ENCODE measurements at places on chromosomes 12 and 14.
A peak's percentile ranks its signal among the peaks of the same experiment; 100 is the strongest.

- DNase-seq: no peak
These were observed 203.8 kb downstream of the RBM19 start for GRCh38 chr12:113762155-113762881.

DNA sequence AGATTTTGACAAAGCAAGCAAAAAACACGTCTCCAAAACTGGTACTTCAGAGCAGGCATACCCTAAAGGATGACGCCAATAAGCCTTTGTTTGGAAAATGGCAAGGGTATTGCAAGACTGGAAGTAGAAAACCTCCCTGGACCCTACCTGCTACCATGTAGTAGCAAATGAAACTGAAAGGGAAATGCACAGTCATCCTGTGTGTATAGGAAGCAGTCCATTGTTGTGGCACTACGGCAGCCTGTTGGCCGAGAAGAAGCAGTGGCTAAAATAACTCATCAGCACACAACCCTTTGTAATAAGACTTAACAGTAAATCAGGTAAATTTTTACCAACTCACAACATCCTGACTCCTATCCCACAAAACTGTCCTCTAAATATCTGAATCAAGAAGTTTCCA lies 386.4 kb downstream of the RGS6 start:
- no peak for DNase-seq

DNA sequence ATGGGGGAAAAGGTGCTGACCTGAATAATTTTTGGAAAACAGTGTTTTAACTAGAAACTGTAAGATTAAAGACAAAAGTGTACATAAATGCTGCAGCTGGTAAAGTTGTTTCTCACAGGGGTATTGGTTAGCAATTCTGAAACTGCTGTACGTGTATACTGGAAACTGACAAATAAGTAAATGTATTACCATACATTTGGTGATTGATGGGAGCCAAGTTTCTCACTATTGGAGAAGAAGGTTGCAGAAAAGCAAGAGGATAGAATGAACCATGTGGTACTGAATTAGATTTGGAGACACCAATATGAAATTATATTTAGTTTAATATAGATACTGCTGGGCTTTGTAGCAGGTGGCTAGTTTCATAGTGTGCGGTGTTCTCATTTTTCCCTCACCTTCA lies 19.6 kb upstream of the FBXO33 start:
- no peak for DNase-seq

DNA sequence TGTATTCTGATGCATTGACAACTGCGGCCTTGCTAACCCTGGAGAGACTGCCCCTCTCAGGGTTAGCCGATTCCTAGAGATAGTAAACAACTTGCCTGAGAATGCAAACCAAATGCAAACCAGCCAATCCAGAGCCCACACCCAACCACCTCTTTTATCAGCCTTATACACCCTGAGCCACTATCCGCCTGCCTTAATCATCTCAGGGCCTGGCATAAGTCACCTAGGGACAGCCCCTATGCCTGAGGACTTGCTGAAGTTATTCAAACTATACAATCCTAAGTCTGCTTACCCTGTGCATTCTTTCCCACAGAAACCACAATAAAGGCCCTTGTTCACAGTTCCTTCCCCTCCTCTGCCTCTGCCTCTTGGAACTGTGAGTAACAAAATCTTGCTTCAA lies 177.2 kb downstream of the KCNA5 start:
- no peak for DNase-seq

GRCh38 chr12:98256830-98257229 lies 258.6 kb upstream of the TMPO start:
- no peak for DNase-seq

DNA sequence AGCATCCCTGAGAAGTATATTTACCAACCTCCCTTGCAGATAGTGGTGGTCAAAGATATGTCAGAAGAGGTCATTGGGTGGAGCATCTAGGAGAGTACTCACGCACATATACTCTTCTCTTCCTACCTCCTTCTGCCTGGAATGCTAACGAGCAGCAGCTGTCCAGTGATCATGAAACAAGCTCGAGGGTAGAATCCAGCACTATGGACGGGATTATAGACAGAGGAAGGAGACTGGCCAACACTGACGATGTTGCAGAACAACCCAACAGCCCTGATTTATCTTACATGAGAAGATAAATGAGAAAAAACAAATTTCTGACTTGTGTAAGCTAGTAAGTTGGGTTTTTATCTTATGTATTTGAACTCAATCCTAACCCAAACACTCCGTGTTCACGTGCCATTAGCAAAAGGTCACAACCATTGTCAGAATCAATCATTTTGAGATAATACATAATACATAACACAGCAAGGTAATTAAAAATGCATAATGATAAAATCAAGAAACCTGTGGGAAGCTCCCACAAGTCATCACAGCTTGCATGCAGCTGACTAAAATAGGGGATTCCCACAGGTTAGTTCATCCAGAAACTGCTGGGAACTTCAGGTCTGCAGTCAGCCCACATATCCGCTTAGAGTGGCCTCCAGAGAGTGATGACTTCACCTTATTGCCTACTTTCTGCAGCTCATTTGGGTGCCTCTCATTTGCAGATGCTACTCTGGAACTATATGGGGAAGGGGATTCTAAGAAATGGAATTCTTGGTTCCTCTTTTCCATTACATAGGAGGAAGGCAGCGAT lies 36.3 kb upstream of the STK38L start:
- no peak for DNase-seq

DNA sequence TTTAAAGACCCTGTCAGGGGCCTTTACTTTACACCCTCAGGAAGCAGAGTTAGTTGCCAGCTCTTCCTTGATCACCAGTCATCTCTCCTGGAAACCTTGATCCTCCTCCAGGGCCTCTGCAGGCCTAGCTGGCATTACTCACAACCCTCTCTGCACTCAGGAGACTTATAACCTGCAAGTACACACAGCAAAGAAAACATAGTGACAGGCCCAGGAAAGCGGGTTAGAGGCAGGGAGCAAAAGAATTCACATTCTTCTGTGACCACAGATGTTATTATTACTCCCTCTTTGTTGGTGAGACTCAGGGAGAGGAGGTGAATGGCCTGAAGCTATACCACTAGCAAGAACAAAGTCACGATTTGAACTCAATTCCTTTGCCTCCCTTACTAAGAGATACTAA lies 87.4 kb downstream of the OR11H12 start:
- no peak for DNase-seq

- no peak for DNase-seq
These were observed 52.3 kb upstream of the CCND2 start for GRCh38 chr12:4221258-4221620.

DNA sequence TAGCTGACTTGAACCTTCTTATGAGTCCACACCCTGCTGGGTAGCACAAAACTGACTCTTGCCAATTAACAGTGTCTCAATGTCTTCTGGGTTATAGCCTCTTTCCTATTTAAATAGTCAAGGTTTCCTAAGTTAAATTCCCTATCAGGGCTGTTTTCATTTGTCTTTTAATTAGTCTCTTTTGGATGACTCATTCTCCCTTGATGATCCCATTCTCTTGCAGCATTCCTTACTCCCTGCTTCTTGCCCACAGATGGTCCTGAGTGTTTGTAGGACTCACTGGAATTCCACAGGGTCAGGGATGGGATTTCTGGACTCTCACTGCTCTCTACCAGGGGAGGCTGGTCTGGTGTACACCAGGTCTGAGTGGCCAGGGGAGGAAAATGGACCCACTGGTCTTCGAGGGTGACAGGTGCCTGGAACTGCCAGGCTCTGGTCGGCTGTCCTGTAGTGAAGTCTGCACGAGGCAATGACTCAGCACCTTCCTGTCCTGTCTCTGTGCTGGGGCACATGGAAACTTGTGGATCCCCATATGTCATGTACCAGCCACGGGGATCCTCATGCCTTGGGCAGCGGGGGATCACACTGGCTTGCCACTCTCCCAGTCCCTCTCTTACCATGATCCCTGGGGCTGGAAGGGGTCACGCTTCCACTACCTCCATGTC lies 236.5 kb upstream of the PELI2 start:
- DNase-seq: no peak

DNA sequence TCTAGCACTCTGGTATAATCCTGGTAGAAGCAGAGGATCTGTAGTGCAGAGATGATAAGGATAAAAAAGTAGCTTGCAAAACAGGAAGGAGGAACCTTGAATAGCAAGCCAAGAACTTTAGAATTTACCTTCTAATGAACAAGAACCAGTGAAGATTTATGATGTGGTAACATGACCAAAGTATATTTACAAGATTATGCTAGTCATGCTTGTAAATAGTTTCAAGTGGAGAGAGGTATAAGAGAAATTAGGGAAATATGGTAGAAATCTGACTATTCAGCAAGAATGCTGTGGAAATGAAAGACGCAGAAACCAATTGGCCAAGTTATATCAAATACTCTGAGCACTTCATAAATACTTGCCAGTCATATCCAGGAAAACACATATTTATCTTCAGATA lies 47.8 kb downstream of the ERGIC2 start:
- no peak for DNase-seq

- peak; percentile 76 for DNase-seq
These were observed 2.7 kb upstream of the GALNT6 start for GRCh38 chr12:51393676-51394545.

DNA sequence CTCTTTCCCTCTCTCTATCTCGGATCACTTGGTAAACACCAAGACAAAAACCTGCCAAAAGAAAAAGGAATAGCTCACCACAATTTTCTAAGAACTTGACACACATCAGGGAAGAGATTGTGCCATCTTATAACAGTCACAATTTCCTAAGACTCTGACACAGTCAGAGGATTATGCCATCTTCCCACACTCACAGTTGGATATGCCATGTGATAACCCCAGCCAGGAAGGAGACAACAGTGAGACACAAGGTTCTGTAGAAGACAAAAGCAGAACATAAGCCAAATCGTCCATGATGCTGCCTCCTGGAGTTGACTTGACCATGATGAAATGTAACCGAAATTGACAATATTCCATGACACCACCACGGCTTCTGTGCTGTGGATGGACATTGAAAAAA lies 2.8 kb upstream of the CLEC9A start:
- peak; percentile 15 for DNase-seq

DNA sequence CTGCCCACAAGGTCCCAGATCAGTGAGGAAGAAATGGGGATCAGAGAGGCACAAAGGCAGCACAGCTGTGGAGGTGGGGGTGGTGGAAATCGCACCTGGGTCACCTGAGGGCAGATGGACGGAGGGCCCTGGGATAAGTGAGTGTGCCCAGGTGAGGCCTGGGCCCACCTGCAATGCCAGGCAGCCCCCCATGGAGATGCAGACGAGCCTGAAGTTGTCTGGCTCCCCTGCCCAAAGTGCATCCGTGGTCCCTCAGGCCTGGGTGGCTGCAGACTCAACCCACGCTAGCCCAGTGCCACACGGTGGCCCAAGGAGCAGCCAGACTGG lies 84.9 kb downstream of the NCOR2 start:
- no peak for DNase-seq

DNA sequence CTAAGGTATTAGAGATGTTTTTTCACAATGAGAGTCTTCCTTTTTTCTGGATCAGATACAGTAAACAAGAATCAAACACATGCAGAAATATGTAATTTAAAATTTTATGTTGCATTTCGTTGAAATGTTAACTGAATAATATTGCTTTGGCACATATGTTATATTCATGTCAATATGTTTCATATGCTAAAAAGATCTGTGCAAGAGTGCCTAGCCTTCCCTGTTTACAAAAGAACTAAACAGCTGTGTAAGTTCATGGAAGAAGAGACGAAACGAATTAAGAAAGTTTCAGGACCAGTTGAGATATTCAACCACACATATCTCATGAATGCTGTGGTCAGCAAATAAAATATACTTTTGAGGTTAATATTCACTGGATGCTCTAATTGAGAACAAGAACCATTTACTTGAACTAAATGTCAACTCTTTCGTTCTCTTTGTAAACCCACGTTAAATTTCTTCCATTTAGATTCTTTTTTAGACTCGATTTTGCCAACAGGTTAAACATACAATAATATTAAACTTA lies 289.5 kb downstream of the FOXG1 start:
- no peak for DNase-seq

- no peak for DNase-seq
These were observed 13.1 kb upstream of the TEX22 start for GRCh38 chr14:105385322-105385637.

GRCh38 chr14:91374879-91375702 lies 42.5 kb downstream of the CCDC88C start:
- DNase-seq: no peak

- DNase-seq: no peak
These were observed 52.1 kb downstream of the IRF2BPL start for GRCh38 chr14:76976240-76977005.

GRCh38 chr14:88305528-88306322 lies 17.3 kb downstream of the KCNK10 start:
- no peak for DNase-seq

DNA sequence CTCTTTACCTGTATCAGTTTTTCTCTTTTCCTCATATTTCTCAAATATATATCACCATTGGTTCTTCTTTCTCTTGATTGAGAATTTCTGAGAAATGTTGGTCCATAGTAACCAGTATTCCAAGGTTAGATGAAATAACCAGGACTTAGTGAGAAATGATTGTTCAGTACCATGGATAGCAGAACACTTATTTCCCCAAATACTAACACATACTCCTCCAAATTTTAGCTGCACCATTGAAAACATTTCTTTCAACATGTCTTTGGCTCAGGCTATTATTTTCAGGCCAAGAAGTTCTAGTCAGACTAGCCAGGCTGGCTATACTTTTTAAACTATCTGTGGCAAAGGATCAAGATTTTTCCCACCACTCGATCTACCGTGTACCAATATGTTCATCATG lies 113.3 kb downstream of the PTPRO start:
- DNase-seq: no peak

GRCh38 chr14:104353221-104353920 lies 215.0 kb downstream of the KIF26A start:
- DNase-seq: no peak

GRCh38 chr12:117090816-117091711 lies 8.2 kb downstream of the TESC start:
- no peak for DNase-seq

- DNase-seq: no peak
These were observed 152.1 kb downstream of the ADGRD1 start for GRCh38 chr12:131105736-131106348.

- no peak for DNase-seq
These were observed 306.1 kb downstream of the DAD1 start for GRCh38 chr14:22282949-22283348.

DNA sequence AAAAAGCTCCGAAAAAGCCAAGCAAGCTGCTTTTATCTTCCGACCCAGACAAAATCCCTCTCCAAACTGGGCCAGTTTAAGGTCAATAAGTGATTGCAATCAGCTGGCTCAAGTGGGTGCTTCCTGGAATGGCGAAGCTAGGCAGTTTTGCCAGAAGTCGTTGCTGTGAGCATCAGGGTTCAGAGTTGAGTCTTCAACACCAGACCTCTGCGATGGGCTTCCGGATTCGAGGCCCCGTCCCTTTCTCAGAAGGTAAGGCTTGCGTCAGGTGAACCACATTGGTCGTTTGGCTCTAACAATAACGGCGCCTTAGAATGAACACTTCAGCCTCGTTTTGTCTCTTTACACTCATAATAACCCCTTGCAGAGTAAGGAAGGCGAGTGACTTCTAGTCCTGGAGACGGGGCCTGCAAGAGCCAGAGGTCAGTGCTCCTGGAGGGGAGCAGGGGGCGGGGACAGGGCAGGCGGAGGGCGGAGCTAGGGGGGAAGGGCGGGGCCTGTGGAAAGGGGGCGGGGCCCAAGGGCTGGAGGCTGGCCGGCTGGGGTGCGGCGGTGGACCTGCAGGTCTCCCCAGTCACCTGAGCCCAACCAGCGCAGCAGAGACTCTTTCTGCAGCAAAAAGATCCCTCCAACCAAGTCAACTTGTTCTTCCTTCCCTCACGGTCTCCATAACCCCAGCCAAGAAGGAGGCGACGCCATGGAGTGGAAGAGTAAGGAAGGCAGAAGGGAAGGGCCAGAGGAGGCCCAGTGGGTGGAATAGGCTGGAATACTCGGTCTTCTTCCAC lies 34.0 kb upstream of the NFYB start:
- DNase-seq: no peak

GRCh38 chr14:59055439-59056045 lies 132.9 kb upstream of the DAAM1 start:
- DNase-seq: peak; percentile 81

Measured in AG08396 (cell line).